RKO (cell line): ENCODE measurements at places on chromosomes 5 and 9.

DNA sequence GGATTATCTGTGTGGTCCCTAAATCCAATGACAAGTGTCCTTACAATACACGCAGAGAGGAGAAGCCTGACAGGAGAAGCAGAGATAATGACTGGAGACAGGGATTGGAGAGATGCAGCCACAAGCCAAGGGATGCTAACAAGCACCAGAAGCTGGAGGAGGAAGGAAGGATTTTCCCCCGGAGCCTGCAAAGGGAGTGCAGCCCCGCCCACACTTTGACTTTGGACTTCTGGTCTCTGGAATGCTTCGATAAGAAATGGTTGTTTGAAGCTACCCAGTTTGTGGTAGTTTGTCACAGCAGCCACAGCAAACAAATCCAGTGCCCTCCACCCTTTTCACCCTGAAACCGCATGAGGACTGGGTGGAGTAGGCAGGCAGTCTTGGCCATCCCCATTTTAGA is 77.2 kb upstream of the BOD1 start:
- DNase-seq = no peak

- DNase-seq = no peak
Measured at GRCh38 chr5:176664479-176664878, 17.2 kb downstream of the TSPAN17 start.

GRCh38 chr5:41794471-41794870 is 75.8 kb downstream of the OXCT1 start:
- peak; percentile 86 for DNase-seq

DNA sequence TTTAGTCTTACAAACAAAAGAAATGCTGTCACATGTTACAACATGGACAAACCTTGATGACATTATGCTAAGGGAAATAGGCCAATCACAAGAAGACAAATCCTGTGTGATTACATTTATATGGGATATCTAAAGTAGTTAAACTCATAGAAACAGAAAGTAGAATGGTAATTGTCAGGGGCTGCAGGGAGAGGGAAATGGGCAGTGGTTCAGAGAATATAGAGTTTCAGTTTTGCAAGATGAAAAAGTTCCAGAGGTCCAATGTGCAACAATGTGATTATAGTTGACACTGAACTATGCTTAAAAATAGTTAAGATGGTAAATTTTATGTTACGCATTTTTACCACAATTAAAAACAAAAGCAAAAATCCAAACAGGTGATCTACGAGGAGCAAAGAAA is 265.5 kb downstream of the NDUFS4 start:
- no peak for DNase-seq

- DNase-seq = peak; percentile 95
Measured at GRCh38 chr9:2655411-2655901, 33.9 kb downstream of the VLDLR start.

GRCh38 chr5:125470280-125470902 is 724.0 kb upstream of the ZNF608 start:
- DNase-seq = no peak

- peak; percentile 68 for DNase-seq
Measured at GRCh38 chr9:137243626-137244485, 2.8 kb downstream of the TUBB4B start.

DNA sequence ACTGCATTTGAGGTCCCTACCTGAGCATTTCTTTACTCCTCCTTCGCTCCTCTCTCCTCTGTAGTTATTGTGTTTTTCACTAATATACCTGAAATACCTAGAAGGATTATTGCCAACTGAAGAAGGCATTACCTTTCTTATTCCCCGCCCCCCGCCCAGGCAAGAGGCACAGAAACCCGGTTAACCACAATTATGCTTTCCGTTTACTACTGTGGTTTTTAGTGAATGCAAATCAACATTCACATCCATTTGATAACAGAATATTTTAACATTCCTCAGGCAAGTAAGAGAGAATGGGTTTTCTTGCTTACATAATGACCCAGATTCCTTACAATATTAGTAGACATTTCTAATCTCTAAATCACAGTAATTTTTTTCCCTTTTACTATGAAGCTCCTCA is 136.9 kb downstream of the PCSK5 start:
- no peak for DNase-seq

DNA sequence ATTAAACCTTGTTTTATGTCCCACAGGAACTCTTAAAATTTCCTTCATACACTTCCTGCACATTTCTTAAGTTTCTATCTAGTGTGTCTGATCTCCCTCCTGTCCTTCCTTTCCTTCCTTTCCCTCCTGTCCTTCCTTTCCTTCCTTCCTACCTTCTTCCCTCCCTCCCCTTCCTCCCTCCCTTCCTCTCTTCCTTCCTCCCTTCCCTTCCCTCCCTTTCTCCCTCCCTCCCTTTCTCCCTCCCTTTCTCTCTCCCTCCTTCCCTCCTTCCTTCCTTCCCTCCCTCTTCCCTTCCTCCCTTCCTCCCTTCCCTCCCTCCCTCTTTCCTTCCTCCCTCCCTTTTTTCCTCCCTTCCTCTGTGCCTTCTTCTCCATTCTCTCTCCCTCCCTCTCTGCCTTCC is 414.9 kb downstream of the ENC1 start:
- DNase-seq = no peak

GRCh38 chr5:158923799-158924551 is 175.7 kb downstream of the EBF1 start:
- no peak for DNase-seq

GRCh38 chr5:135434591-135435466 is 12.3 kb downstream of the DCANP1 start:
- DNase-seq = no peak

DNA sequence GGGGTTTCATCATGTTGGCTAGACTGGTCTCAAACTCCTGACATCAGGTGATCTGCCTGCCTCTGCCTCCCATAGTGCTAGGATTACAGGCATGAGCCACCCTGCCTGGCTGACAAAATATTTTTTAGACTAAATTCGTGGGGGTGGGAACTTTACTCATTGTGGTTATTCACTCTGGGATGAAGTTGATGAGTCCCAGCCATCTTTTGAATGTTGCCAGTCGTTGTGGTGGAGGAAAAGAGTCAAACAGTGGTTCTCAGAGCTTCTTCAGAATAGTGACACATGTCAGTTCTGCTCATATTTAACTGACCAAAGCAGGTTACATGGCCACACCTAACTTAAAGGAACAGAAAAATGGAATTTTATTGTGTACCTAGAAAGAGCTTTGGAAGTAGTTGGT is 6.9 kb downstream of the SREK1 start:
- DNase-seq = peak; percentile 21

GRCh38 chr5:103402851-103403250 is 144.3 kb downstream of the MACIR start:
- no peak for DNase-seq

- peak; percentile 35 for DNase-seq
Measured at GRCh38 chr5:119943148-119943547, 313.8 kb downstream of the FAM170A start.

DNA sequence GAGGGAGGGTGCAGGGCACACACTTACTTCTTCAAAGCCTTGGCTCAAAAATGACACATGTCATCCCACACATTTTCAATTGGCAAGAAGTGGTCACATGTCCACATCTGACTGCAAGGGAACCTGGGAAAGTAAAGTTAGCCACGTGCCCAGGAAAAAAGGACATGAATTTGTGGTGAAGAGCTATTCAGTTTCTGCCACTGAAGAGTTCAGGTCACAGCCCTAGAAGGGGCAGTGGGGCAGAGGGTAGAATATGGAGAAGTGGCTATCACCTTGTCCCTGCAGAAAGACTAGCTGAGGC is 1.9 kb upstream of the RGS14 start:
- no peak for DNase-seq

GRCh38 chr9:15307523-15307841 is 466 bp upstream of the TTC39B start:
- no peak for DNase-seq

DNA sequence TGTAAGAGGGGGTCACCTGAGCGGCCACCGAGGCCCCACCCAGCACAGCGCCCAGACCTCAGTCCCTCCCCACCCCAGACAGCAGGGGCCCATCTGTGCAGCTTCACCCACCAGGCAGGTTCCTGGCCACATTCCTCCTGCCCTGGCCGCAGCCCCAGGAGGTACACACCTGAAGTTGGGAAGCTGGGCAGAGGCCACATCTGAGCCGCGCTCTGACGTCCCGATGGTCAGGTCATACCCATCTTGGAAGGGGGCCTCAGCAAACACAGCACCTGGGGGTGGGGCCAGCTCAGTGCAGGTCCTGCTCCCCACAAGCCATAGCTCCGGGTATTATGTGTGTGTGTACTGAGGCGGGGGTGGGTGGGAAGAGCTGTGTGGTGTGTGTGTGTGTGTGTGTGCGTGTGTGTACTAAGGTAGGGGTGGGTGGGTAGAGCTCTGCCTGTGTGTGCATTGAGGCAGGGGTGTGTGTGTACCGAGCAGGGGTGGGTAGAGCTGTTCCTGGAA is 5.6 kb downstream of the SPOUT1 start:
- DNase-seq = no peak

GRCh38 chr5:121199216-121199999 is 652.3 kb upstream of the FTMT start:
- no peak for DNase-seq

GRCh38 chr9:90841615-90842014 is 40.0 kb downstream of the SYK start:
- DNase-seq = no peak

DNA sequence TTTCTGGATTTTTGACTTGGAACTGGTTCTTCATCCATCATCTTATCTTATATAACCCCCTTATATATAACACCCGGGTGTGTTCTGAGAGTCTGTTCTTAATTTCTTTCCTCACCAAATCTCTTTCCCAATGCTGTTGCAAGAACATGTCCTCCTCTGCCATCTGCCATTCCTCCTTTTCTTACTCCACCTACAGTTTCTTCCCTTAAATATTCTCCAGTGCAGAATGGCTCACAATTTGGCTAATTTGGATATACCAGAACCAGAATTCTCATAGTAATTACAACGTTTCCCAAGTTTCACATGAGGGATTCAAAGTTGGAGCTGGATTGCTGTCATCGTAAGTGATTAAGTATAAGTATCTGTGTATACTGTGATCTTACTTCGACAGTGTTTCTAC is 28.0 kb downstream of the SKP2 start:
- no peak for DNase-seq

DNA sequence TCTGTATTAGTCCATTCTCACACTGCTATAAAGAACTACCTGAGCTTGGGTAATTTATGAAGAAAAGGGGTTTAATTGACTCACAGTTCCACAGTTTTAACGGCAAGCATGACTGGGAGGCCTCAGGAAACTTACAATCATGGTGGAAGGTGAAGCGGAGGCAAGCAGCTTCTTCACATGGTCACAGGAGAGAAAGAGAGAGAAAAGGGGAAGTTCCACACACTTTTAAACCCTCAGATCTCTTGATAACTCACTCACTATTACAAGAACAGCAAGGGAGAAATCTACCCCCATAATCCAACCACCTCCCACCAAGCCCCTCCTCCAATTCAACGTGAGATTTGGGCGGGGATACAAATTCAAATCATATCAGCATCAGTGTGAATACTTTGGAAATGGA is 133.4 kb upstream of the SLC30A5 start:
- no peak for DNase-seq

DNA sequence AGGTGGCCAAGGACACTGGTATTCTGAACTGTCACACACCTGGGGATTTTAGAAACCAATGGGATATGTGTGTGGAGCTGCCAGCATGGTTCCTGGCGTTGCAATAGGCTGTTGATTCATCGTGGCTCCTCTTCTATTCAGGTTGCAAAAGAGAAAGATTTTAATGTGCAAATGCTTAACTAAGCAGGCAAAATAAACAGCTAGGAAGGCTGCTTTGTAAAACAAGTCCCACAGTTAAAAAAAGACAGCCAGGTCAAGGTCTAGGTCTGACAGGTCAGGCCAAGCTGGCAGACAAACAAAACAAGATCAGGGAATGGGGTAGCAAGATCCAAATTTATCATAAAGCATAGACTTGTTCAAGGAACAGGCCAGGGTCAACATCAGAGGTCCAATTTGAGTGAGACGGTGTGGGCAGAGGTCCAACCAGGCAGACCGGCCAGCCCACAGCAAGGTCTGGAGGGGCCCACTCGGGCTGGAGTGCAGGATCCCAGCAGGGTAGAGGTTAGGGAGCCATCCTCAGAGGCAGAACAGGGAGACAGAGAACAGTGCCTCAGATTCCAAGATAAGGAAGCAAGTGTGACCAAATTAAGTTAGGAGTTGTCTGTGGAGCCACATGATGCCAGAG is 45.6 kb downstream of the SUB1 start:
- DNase-seq = no peak

DNA sequence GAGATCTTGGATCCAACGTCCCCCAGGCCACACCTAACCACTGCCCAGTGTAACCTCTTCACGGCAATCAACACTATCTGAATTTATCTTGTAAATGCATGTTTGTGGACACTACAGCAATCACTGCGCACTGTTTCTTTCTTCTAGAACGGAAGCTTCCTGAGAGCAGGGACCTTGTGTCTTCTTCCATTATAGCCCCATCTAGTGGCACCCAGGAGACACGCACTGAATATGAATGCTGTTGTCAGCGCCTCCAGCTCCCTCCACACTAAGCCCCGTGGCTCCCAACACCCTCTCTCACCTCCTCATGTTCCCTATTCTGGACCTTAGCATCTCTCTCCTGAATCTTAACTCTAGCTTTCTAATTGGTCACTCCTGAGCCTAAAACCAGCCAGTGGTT is 72.7 kb downstream of the SMIM23 start:
- peak; percentile 38 for DNase-seq

- DNase-seq = no peak
Measured at GRCh38 chr5:126503602-126504104, 80.4 kb downstream of the GRAMD2B start.

GRCh38 chr9:6644346-6645104 is 1.0 kb downstream of the GLDC start:
- DNase-seq = no peak

DNA sequence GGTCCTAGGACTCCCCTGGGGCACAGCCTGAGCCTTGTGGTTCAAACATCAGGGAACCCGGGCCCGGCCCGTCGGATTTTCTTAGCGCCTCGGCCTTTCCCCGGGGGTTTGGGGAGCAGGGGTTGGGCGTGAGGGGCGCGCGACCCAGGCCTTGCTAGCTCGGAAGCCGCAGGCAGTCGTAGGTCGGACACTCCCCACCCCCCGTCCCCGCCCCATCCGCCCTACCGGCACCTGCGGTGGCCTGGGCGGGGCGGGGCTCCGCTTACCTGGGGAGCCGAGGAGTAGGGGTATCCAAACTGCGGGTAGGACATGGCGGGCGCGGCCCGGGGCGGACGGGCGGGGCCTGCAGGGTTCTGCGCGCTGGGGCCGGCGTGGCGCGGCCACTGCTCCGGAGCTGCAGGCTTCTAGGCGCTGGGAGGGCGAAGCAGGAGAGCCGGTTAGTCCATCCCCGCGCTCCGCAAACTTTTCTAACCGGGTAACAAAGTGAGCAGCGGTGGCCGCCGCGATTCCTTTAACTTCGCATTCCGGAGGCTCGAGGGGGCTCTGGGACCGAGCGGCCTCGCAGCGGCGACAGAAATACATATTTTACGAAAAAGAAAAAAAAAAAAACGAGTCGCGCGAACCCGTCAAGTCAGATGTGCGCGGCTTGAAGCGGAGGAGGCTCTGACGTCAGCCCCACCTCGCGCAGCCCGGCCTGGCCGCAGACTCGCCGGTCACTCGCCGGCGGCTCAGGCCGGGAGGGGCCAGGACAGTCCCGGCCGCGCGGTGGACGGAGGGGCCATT is at the start of gene IRX4:
IRX4 (minus strand) TSS at position 589 of the 783 bp plus-strand sequence; CDS start at position 311, 278 bp downstream.
- DNase-seq = no peak
